ENCODE measurements at places on chromosomes 5 and 9.
A peak's percentile ranks its signal among the peaks of the same experiment; 100 is the strongest.

DNA sequence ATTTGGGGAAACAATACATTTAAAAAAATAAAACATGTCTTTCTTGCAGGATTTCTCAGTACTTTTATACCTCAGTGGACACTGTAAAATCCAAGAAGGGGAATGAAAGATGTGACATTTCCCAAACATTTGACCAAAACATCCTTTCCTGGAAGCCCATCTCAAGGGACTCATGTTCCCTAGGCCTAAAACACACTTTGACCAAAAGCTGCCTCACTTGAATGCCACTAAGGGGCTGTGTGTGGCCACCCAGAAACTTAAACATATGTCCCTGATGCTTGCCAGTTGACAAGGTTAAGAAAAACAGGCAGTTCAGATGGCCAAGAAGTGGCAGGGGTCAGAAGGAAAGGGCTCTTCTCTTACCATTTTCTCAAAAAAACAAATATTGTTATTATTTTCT, 73.6 kb downstream of the EPB41L4B start:
- no peak for DNase-seq

DNA sequence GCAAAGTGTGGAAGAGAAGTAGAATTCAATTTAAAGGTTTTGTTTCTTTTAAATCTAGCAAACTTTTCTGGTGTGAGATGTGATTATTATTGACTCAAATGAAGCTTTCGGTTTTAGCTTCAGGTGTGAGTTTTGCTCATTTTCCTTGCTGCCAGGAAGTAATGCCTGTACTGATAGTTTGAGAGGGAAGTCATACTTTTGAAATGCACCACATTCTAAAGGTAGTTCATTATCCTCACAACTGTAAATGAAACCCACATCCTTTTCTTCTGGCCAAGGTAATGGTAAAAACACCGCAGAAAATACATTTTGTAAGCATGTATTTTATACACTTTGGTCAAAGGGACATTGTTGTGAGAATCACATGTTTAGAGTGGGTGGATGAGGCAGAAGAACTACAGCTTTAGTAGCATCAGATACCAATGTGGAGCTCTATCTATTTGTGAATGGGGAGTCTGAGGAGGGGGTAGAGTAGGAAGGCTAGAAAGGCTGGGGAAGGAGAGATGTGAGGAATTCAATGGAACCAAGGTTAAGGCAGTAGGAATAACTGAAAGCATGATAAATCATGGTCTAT, 167.0 kb upstream of the CDKN2B start:
- no peak for DNase-seq

DNA sequence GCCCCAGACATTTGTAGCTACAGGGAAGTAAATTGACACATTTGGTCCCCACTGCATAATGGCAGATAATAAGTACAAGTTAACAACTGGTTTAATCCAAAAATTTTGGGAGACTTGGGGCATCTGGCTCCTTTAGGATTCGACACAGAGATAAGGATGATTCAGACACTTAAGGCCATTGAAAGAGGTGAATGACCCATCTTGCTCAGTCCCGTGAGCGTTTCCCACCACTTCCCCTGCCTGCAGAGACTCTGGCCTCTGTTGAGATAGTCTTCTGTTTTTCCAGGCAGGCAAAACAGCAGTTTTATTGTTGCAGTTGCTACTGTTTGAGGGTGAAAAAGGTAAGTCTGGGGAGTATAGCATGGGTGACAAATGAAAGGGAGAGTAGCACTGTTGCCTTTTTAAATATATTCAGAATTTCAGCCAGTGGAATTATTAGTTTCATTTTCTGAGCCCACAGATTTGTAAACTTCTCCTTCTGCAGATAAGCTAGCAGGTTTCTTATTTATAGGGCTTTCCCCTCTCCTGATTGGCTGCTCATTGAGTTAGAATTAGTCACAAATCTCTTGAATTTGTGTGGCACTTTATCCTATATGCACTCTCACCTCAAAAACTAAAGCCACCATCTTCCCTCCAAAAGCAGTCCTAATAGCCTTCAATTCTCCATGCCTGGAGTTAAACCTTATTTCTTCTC, 19.3 kb downstream of the ACO1 start:
- no peak for DNase-seq

DNA sequence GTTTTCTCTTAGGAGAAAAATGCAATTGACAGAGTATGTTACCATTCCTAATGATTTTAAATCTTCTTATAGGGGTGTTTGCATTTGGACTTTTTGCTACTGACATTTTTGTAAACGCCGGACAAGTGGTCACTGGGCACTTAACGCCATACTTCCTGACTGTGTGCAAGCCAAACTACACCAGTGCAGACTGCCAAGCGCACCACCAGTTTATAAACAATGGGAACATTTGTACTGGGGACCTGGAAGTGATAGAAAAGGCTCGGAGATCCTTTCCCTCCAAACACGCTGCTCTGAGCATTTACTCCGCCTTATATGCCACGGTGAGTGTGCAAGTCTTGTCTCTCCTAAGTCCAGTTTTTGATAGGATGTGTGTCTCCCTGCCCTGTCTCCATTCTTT, 75.7 kb downstream of the BAAT start:
- no peak for DNase-seq

- DNase-seq: no peak
Observed at GRCh38 chr9:135339378-135339973, 140.1 kb upstream of the PPP1R26 start.

DNA sequence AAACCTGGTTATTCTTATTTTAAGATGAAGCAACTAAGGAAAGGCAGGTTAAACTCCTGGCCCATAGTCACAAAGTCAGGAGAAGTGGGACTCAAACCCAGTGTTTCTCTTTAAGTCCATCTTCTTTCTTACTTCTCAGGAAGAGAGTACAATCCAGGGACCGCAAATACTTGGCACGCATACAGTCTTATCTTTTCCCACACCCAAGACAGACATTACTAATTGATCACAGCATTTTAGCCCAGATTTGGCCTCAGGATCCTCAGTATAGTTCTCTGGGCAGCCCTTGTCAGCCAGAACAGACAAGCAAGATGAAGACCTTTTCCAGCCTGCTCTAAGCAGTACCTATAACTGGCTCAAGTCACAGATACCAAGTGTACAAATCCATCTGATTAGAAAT, 125.5 kb upstream of the RAI14 start:
- no peak for DNase-seq

DNA sequence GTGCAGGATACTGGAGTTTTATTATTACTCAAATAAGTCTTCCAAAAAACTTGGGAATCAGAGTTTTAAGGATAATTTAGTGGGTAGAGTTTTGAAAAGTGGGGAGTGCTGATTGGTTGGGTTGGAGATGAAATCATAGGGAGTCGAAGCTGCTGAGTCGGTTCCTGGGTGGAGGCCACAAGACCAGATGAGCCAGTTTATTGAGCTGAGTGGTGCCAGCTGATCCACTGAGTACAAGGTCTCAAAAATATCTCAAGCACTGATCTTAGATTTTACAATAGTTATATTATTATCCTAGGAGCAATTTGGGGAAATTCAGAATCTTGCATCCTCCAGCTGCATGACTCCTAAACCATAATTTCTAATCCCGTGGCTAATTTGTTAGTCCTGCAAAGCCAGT, 804.9 kb upstream of the SEMA6A start:
- no peak for DNase-seq

- DNase-seq: no peak
Observed at GRCh38 chr5:119483155-119483554, 30.9 kb downstream of the HSD17B4 start.

DNA sequence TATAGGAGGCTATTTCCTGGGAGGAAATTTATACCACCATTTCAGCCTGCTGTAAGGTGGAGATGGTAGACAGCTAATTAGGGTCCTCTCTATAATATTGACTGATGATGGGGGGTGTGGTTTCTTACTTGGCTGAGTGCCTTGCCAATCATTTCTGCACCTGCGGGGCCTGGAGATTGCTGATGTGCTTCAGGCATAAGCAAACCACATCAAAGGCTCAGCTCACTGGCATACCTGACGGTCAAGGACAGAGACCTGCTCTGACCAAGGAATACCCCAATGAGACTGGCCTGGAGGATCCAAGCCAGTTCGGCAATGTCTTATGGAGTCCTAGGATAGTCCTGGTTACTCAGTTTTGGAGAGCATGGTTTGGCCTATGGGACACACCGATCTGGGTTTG, 29.5 kb downstream of the ANKH start:
- peak; percentile 63 for DNase-seq

- no peak for DNase-seq
Observed at GRCh38 chr5:34709861-34710673, 53.9 kb downstream of the RAI14 start.

GRCh38 chr5:134581241-134581981, 51.2 kb downstream of the SAR1B start:
- no peak for DNase-seq

GRCh38 chr5:81631124-81631523, 119.8 kb downstream of the SSBP2 start:
- no peak for DNase-seq

- DNase-seq: no peak
Observed at GRCh38 chr5:1789834-1790471, 9.7 kb downstream of the MRPL36 start.

GRCh38 chr5:76852772-76853171, 3.0 kb downstream of the S100Z start:
- no peak for DNase-seq

- DNase-seq: no peak
Observed at GRCh38 chr9:129100383-129101169, 10.0 kb downstream of the CRAT start.

- DNase-seq: no peak
Observed at GRCh38 chr5:91170266-91170665, 212.9 kb downstream of the ARRDC3 start.

GRCh38 chr5:50647726-50648125, 18.7 kb upstream of the PARP8 start:
- DNase-seq: no peak

GRCh38 chr5:9373571-9373970, 172.3 kb downstream of the SEMA5A start:
- DNase-seq: no peak

DNA sequence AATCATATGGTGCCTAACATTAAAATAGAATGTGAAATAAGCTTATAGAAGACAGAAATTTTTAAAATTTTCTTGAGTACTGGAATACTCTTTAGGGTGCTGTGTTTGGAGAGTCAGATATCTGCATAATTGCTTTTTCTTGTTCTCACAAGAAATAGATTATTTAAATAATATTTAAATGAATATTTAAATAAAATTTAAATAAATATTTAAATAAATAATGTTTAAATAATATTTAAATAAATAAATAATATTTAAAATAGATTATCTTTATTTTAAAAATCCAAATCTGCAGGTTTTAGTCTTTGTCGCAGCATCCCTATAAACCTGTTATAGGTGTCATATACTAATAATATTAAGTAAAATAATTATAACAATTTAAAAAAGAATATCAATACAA, 1589.4 kb downstream of the MAT2B start:
- DNase-seq: no peak

GRCh38 chr9:92600462-92601261, 64.9 kb upstream of the ECM2 start:
- no peak for DNase-seq

DNA sequence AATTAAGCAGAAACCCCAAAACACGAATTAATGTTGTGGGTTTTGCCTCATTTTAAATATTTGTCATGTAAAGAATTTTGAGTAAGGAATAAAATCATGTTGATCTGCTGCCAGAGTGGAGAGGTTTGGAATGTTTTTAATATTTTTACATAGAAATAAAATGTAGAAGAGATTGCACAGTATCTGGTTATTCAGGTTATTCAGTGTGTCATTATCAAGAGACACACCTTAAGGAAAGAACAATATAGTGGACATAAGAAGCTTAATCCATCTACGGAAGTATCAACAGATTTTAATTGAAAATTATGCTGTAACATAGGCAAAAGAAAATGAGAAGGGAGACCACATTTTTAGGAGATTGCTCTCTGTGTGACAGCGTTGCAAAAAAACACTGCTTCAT, 410.4 kb downstream of the MED10 start:
- DNase-seq: no peak

- no peak for DNase-seq
Observed at GRCh38 chr9:91978740-91979414, 28.8 kb upstream of the ROR2 start.

GRCh38 chr9:28443461-28443860, 870.2 kb upstream of the C9orf72 start:
- DNase-seq: no peak

DNA sequence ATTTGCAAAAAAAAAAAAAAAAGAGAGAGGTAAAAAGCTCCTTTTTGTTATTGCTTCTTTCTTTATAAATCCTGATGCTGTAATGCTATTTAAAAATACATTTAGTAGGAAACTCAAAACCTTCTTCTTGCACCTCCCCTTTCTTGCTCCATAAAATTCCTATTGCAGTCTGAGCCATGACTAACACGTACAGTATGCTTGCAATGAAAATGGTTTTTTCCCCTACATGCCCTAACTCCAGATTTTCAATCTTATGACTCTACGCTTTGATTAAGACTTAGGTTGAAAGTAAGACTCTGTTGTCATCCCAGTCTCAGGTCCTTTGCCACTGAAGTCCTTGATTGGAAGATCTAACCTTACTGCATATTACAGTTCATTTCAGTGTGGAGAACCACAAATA, 23.9 kb downstream of the FGF10 start:
- no peak for DNase-seq

GRCh38 chr9:84322828-84323227, 17.7 kb downstream of the SLC28A3 start:
- no peak for DNase-seq

GRCh38 chr5:121033334-121033733, 569.2 kb downstream of the PRR16 start:
- no peak for DNase-seq

- DNase-seq: no peak
Observed at GRCh38 chr9:93024646-93024910, 33.9 kb upstream of the SUSD3 start.

DNA sequence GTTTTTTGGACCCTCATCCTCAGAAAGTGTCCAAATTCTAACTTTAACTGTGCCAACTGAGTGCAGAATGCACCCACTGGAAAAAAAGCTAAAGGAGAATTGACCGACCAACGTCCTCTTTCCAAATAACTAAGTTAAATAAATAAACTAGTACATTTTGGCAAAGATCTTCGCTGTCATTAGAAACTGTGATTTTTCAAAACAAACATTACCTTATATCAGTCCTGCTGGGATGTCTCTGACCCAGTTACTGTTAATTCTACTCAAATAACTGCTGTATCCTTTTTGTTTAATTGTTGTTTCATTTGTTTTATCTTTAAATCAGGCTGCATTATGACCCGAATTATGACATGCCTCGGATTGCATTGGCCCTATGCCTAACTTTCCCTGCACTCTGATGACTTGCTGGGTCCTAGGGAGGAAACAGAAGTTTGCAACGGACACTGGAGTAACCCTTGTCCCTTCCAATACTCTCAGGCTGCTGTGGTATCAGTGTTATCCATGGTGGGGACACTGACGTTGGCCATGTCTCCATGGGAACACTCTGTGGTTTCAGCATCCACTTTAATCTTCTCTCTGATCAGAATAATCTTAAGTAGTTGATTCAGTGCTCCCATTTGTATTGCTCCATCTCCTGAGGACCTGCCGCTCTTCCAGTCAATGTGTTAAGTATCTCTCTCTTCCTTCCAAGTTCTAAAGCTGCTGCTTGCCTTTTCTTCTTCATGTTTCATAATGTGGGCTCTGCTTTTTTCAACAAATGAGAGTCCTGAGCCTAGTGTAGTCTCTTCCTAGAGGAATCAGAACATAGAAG, 11.1 kb upstream of the IFNA5 start:
- no peak for DNase-seq

- DNase-seq: no peak
Observed at GRCh38 chr9:76101947-76102346, 211.5 kb downstream of the PCSK5 start.
